Uterus (tissue), 4 donors: ENCODE measurements at places on chromosomes 1 and 21. TPM values are rescaled to one million over a fixed set of nuclear protein-coding genes. Genes with fewer than 3 reads are reported as not detected.

GRCh38 chr1:83761167-83762038 is 237.5 kb downstream of the TTLL7 start:
- no peak for DNase-seq

GRCh38 chr1:112614460-112615065 is 4.4 kb downstream of the ST7L start:
- DNase-seq: no peak

- DNase-seq: no peak
These were observed 120.5 kb downstream of the TMEM53 start for GRCh38 chr1:44553771-44554170.

The PHLDA3 gene
- total RNA-seq: 80.2 TPM

GRCh38 chr1:170192546-170192945 is 46.8 kb downstream of the NTMT2 start:
- no peak for DNase-seq

DNA sequence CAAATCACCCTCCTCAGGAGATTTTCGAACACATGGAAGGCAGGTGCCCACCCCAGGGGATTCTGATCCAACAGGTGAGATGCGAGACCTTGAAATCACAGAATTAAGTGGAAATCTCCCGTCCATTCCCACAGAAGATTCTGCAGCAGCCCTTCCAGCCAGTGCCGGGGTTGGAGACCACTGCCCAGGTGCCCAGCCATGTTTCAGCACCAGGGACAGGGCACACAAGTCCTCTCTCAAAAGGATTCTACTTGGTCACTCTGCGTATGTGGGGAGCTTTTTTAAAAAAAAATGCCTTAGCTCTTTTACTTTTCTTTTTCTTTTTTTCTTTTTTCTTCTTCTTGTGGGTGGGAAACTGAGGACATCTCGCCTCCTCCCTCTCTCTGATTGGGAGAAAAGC is 80.7 kb downstream of the VWA5B1 start:
- no peak for DNase-seq

The ANGEL2 gene
- total RNA-seq: 60.5 TPM

- DNase-seq: no peak
These were observed 25.3 kb downstream of the TRIM11 start for GRCh38 chr1:228381356-228381755.

The FLG2 gene
- total RNA-seq: not detected

GRCh38 chr1:6316240-6317097 is 55.6 kb upstream of the GPR153 start:
- DNase-seq: peak; percentile 25

- no peak for DNase-seq
These were observed 31.7 kb upstream of the ITLN1 start for GRCh38 chr1:160916666-160917065.

DNA sequence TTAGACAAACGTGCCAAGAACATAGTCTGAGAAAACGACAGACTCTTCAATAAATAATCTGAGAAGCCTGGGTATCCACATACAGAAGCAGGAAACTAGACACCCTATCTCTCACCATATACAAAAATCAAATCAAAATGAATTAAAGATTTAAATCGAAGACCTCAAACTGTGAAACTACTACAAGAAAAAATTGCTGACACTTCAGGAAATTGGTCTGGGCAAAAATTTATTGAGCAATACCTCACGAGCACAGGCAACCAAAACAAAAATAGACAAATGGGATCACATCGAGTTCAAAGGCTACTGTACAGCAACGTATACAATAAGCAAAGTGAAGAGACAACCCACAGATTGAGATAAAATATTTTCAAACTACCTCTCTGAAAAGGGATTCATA is 292.8 kb upstream of the RGS18 start:
- no peak for DNase-seq

DNA sequence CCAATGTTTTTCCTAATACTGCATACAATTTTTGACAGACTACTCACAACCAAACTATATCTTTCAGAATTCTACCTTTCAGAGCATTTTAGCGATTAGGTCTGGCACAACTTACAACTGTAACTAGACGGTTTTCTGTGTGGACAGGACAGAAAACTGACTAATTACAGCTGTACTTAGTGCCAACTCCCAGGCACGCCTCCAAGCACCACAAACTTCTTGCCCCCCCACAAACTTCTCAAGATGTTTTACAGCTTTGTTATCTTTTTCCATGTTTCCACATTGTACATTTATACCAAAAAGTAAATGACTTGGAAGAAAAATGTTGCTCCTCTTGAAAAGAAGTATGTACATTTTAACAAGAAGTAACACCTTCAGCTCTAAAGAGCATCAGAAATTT is 13.8 kb downstream of the LYST start:
- DNase-seq: no peak

DNA sequence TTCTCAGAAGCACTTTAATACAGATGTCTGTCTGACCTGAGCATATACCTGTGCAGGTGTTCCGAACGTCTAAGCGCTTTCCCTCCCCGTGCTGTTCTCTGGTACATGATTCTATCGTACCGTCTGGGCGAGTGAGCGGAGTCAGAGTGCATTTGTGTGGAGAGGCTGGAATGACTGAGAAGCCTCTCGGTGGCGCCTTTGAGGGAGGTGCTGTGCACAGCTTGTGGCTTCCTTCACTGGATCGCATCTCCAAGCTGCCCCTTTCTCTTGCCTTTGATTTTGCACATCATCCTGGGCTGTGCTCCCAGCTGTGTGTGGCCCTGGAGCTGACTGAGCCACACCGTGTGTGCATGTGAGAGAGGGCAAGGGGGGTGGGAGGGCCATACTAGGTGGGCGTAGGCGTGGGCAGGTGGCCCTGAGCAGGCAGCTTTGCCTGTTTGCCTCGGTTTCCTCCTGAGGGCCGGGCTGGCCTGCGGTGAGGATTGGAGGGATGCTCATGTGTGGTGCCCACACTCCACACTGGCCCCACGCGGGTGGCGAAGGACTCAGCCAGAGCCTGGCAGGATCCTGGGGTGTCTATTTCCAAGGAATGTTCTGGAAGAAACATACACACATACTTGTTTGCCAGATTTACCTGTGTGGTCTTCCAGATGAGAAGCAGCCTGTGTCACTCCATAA is 105.3 kb downstream of the ADARB1 start:
- no peak for DNase-seq

DNA sequence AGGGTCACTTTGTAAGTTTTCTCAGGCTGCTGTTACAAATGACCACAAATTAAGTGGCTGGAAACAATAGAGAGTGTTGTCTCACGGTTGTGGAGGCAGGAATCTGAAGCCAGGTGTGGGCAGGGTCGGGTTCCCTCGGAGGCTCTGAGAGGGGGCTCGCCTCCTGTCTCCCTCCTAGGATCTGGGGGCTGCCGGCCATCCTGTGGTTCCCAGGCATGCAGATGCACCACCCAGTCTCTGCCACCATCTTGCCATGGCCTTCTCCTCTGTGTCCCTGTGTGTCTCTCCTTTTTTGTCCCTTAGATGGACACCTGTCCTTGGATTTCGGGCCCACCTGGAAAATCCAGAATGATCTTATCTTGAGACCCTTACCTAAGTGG is 4.8 kb downstream of the TP73 start:
- no peak for DNase-seq

The SAMD11 gene
- 2.1 TPM for total RNA-seq
